ENCODE measurements at places on chromosomes 16 and 17. TPM values are rescaled to one million over a fixed set of nuclear protein-coding genes. Genes with fewer than 3 reads are reported as not detected.

DNA sequence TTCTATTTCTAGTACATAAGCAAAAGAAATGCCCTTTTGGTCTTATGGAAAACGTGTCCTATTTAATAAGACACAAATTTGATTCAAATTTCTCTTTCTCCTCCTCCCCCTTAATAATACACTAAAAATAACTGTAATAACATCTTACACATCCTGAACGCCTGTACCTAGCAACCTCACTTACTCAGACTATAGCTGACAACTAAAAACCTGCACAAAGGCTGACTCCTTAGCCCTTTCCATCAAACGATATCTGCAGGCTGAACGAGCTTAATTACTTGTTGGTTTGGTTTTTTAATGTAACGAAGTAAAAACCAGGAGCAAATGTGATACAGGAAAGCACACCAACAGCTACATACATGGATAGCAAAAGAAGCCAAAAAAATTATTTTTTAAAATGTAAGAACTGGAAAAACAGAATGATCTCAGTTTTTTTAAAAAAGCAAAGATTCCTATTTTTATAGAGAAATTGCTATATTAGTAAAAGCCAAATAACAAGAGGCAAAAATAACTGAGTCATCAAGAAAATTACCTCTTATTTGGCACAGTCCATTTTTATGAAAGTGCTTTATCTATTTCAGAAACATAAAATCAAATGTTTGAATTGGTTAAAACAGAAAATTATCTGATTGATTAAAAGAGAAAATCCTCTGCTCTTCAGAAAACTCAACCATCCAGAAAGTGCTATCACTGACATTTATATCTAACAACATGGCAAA lies 23.5 kb downstream of the ADCY9 start:
- DNase-seq: no peak

Gene FNDC8
- not detected for total RNA-seq

GRCh38 chr17:64500487-64500859 lies 3.6 kb upstream of the POLG2 start:
- no peak for DNase-seq

GRCh38 chr16:4937782-4938682 lies 1.1 kb upstream of the PPL start:
- DNase-seq: no peak

DNA sequence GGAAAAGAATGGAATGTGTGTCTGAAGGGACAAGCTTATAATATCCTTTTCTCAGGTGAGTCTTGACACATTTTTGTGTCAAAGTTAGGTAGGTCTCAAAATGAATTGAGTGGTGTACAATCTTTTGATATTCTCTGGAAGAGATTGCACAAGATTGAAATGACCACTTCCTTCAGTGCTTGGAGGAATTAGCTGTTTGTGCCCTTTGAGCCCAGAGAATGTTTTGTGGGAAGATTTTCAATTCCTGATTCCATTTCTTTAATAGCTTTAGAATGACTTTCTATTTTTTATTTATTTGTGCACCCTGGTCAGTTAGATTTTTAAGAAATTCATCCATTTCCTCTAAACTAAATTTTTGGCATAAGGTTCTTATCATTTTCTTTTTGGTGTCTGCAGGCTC lies 1.6 kb upstream of the CCL13 start:
- no peak for DNase-seq

DNA sequence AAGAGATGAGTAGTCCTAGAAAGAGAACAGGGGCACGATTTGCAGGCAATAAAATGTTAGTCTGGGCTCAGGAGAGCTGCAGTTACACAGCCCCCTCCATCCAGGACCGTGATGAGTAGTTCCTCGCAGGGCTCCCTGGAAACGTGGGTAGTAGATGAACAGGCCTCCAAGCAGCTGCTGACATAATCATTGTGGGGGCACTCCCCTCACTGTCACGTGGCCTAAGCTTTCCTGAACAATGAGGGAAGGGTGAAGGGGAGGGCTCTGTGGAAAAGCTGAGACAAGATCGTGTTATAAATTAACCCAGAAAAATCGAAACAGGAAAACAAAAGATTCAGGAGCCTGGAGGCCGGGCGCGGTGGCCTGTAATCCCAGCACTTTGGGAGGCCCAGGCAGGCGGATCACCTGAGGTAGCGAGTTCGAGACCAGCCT lies 1.3 kb upstream of the PER1 start:
- DNase-seq: peak; percentile 96

Gene WFDC1
- 21.8 TPM for total RNA-seq

GRCh38 chr16:74736531-74737157 lies 36.0 kb upstream of the MLKL start:
- DNase-seq: no peak

DNA sequence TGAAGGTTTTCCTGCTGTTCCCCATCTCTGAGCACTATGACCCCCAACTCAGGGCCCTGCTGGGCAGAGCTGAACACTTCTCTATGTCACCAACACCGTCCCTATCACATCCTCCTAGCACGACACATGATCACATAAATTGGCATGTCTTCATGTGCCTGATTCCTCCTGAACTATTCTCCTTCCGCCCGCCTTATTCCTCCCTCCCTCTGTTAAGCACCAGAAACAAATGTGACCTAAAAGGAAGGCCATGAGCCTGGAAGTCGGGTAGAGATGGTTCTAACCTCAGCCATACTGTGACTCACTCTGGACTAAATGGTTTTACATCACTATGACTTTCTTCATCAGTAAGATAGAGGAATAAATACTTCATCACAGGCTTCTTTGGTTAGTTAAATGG lies 80.8 kb upstream of the DYNLRB2 start:
- DNase-seq: no peak

DNA sequence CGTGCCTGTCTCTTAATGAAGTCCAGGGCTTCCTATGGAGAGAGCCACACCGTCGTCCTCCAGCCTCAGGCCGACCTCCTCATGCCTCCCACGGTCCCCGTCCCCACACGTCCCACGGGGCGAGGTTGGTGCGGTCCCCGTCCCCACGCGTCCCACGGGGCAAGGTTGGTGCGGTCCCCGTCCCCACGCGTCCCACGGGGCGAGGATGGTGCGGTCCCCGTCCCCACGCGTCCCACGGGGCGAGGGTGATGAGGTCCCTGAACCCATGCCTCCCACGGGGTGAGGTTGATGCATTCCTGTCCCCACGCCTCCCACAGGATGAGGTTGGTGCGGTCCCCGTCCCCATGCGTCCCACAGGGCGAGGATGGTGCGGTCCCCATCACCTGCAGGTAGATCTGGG lies 20.9 kb downstream of the GALNS start:
- DNase-seq: no peak

Gene PRSS33
- total RNA-seq: not detected

Gene ICAM2
- total RNA-seq: 75.1 TPM

Gene TK1
- 9.9 TPM for total RNA-seq

DNA sequence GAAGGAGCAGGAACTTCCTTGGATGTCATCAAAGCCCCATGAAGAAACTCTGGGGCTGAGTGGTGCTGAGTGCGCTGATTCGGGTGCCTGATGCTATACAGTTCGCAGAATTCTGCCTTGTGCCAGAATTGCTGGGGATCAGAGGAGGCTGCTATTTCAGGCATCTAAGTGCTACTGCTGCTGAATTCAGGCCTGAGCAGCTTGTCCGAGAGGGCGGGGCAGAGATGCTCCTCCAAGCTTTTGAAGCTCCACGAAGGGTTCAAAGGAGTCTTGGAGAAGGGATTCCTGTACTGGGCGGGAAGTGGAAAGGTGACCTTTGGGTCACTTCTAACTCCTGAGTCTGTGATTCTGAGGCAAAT lies 227.8 kb downstream of the CCDC182 start:
- no peak for DNase-seq

Gene CYGB
- total RNA-seq: 10.8 TPM
